Activated CD4-positive, alpha-beta T cell treated with anti-CD3 and anti-CD28 coated beads for 4 hours (primary cell): ENCODE measurements at places on chromosomes 13 and 19.

DNA sequence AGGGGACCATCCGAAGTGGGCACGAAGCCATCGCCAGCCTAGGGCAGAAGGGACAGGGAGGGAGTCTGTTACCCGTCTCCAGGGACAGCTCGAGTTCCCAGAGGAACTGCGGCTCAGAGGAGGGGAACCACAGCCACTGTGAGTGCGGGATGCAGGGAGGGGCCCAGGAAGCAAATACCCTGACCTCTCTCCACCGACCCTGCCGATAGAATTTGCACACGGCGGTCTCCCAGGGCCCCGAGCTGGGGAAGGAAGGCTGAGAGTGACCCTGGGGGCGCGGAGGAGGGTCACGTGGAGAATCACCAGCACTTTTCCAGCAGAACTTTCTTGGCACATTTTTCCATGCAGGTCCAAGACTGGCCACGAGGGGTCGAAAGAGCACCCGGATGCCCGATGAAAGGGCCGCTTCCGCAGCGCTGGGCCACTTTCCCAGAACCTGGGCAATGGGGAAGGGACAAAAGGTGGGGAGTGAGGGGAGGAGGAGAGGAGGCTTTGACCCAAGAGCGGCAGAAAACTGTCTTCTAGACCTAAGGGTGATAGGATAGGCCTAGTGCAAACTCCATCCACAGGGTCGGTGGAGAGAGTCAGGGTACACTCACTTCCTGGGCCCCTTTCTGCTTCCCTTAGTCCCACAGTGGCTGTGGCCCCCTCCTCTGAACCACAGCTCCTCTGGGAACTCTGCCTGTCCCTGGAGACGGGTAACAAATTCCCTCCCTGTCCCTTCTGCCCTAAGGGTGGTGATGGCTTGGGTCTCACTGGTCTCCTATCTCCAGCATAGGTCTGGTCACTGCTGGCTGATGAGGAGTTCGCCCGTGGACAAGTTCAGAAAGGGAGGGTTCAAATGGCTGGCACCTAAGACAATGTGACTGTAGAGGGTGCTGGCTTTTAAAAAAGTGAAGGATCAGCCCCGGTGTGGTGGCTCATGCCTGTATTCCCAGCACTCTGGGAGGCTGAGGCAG is 5.3 kb upstream of the GPR4 start:
- DNase-seq, result peak; percentile 38

GRCh38 chr19:944171-944567 is 18.3 kb downstream of the ARID3A start:
- DNase-seq, result no peak

GRCh38 chr19:18160971-18161635 is 8.1 kb downstream of the PIK3R2 start:
- DNase-seq, result peak; percentile 77

DNA sequence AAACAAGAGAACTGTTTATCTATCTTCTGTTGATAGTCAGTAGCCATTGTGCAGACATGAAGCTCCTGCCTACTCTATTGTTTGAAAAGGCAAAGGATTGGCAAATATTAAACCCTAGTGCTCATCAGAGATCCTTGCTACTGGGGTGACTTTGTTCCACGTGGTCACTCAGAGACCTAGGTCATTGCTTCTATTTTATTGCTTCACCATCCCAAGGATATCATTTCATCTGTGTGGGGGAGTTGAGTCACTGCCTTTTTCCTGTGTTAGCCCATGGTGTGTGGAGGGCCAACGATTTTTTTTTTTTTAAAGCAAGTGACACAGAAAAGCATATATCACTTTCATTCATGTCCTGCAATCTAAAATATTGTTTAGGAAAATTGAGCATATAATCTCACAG is 254.1 kb upstream of the RXFP2 start:
- no peak for DNase-seq

- DNase-seq, result no peak
These were observed 436.0 kb upstream of the ARGLU1 start for GRCh38 chr13:107003911-107004310.

GRCh38 chr13:66532146-66532545 is 698.0 kb downstream of the PCDH9 start:
- no peak for DNase-seq

DNA sequence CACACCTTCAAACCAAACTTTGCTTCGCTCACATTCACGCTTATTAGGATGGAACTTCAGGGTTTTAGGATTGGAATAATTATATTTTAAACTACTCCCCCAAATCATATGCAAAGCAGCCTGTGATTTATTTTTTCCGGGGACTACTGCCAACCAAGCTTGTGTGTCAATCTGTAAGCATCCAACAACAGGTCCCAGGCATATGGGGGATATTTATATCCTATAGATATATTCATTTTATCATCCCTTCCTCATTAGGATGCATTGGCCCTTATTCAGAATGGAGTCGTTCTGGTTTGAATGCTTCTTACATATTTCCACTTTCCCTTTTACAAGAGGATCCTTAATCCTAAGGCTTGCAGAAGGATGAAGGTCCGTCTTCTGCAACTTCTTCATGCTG is 8.8 kb upstream of the C19orf84 start:
- DNase-seq, result no peak

DNA sequence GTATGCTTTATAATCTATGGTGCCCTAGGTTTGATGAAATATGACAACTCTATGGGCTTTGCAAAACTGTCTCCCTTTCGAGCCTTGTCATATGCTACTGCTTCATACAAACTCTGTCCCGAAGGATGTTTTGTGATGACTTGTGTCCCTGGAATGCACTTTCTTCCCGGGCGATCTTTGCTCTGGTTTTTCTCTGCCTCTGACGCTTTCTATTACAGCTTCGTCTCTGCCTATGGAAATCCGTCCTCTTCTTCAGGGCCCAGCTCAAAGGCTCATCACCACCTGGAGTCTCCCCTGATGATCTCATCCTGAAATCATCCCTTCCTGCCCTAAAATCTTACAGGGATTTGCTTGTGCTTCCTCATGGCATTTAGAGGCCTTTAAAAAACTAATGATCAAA is 191.5 kb upstream of the KL start:
- DNase-seq, result no peak

DNA sequence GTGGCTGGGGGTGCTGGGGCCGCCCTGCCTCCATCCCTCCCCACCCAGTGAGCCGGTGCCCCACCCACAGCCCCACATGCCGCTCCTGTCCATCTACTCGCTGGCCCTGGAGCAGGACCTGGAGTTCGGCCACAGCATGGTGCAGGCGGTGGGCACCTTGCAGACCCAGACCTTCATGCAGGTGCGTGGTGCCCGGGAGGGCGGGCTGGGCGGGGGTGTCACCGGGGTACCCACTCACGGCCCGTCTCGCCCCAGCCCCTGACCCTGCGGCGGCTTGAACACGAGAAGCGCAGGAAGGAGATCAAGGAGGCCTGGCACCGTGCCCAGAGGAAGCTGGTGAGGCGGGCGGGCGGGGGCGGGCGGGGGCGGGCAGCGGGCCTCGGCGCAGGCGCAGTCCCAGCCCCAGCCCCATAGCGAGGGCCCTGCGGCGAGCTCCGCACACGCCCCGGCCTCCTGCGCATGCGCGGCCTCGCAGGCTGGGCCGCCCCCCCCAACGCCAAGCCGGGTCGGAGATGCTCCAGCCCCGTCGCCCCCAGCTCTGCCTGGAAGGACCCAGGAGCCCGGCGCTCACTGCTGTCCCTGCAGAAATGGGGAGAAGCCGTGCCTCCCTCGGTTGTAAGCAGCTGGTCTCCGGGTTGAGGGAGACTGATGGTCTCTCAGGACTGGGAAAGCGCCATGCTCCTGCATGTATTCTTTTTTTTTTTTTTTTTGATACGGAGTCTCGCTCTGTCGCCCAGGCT is 7.7 kb downstream of the ARHGAP45 start:
- peak; percentile 94 for DNase-seq

DNA sequence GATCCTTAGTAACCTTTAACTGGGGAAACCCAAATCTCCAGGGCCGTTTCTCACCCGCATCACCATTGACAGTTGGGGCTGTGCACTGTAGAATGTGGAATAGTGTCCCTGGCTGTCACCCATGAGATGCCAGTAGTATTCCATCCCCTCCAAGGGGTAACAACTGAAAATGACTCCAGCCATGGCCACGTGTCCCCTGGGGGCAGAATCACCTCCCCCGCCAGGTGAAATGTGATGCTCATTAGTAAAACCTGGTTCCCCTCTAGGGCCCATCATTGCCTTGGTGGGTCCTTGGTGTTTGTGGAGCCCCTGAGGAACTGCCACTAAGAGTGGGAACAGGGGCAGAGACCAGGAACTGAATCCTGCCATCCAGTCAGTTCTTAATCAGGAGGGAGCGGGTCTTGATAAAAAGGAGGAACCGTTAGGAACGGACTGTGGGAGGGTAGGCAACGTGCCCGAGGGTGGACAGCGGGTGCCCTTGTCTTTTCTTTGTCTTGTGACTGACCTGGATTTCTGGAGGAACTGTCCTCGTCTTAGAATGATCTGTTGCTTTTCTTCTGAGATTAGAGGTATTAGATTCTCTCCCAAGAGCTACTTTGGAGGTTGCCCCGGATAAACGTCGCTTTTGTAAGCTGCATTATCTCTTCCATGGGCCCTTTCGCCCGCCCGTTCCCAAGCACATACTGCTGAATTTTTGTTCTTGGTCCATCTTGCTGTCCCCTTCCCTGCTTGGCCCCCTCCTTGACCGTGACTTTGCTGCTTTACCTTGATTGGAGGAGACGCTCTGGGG is 3.5 kb downstream of the MYO9B start:
- DNase-seq, result no peak

GRCh38 chr19:1523412-1524286 is at the start of gene PLK5:
TSS of gene PLK5 (plus strand) at chr19:1524077. CDS start at chr19:1526997, 2,920 bp downstream.
- no peak for DNase-seq

- no peak for DNase-seq
These were observed 12.8 kb upstream of the CEACAM3 start for GRCh38 chr19:41783612-41784011.

GRCh38 chr19:42113641-42114348 is 18.5 kb downstream of the POU2F2 start:
- DNase-seq, result no peak

DNA sequence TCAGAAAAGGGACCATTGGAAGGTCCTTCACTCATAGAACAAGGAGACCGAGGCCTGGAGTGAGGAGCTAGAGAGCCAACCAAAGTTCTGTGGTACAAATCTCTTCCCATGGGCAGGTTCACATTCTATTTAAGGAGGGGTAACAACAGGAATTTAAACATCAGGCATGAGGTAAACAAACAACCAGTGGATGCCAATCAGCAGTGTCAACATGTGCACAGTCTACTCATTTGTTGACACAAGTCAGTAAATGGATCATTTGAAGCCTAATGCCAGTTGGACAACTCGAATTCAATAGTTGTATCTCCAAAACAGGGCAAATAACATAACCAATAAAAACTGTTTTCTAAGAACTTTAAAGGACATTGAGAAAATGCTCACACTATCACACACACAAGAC is 6.3 kb upstream of the DOCK9 start:
- no peak for DNase-seq

DNA sequence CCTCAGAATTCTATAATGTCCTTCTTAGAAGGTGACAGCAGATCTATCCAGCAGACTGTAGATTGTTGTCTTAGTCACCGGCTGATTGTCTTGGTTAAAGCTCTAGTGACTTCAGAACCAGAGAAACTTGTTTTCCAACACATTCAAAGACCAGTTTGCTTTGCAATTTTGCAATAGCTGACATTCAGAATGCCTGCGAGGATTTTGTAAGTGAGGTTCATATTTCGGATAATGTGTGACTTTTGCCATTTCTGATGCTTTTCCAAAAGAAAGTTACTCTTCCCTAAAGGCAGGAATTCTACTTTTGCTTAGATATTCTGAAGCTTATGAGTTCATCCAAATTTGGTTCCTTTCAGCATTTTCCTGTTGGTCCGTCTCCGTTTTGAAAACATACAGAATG is 13.2 kb downstream of the SPINT2 start:
- no peak for DNase-seq

DNA sequence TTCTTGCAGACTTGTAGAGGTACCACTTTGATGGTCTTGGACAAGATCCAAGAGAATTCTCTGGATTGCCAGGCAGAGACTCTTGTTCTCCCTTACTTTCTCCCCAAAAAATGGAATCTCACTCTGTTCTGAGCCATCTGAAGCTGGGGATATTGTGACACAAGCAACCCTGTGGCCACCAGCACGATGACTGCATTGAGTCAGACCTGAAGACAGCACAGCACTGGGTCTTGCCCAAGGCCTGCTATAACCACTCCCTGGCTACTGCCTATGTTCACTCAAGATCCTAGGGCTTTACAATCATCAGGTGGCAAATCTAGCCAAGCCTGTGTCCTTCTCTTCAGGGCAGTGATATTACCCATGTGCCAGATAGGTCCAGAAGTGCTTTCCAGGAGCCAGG is 202.5 kb upstream of the SERP2 start:
- no peak for DNase-seq

DNA sequence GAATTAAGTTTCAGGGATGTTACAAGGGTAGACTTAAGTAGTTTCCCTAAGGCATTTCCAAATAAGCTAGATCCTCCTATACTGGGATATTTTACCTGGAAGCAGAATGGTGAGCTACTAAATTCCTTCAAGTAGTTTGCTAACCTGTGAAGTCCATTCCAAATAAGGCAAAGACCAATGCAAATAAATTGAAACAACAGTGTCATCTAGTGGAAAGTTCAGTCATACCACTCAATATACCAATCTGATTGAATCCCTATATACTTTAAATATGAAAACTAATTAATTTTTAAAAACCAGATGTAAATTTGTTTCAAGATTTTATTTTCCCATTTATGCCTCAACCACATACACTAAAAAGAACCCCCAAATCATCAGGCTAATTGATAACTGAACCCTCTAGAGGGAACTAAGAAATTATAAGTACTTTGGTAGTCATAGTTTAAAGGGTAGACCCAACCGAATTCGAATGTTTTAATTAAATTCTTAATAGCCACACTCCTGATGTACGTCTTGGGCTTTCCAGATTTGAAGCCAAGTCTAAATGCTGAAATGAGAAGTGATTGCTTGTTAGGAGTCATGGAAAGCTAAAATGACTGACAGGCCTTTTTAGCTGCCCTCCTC is 223.7 kb downstream of the TBC1D4 start:
- DNase-seq, result no peak

GRCh38 chr19:6429419-6430221 is 3.9 kb downstream of the SLC25A41 start:
- DNase-seq, result no peak

GRCh38 chr19:41918653-41919244 is 9.5 kb downstream of the ERFL start:
- DNase-seq, result no peak

DNA sequence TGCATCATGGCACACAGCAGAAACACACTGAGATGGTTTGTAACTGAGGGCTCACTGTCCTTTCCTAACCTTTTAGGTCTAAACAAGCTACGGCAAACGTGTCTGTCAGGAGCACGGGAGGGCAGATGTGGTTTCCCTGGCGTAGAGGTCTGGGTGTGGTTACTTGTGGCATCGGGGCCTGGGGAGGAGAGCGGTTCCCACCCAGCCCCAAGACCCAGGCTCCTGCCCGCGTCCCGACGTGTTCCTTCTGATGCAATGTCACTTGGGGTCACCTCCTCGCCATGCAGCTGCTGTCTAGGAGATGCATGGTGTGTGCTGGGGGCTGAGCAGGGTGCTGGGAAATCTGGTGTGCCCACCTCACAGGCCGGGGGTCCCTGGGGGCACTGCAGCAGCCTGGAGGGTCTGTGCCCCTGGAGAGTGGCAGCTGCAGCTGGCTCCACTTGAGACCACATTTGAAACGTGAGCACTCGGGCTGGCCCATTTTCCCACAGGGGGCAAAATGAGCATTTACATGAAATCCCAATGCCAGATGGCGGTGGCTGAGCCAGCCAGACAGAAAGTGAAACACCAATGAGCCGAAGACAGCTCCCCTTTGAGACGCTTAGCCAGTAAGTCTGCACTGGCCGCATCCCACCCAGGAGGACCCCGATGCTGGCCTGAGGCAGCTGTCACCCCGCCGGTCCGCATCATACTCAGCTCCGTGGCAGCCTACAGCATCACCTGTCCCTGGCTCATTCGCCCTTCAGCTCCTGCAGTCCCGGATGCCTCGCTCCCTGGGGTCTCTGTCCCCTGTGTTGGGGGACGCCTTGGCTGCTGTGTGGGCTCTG is 22.3 kb upstream of the MYDGF start:
- DNase-seq, result no peak
